ENCODE measurements at places on chromosomes 2 and 18. TPM values are rescaled to one million over a fixed set of nuclear protein-coding genes. Genes with fewer than 3 reads are reported as not detected.

DNA sequence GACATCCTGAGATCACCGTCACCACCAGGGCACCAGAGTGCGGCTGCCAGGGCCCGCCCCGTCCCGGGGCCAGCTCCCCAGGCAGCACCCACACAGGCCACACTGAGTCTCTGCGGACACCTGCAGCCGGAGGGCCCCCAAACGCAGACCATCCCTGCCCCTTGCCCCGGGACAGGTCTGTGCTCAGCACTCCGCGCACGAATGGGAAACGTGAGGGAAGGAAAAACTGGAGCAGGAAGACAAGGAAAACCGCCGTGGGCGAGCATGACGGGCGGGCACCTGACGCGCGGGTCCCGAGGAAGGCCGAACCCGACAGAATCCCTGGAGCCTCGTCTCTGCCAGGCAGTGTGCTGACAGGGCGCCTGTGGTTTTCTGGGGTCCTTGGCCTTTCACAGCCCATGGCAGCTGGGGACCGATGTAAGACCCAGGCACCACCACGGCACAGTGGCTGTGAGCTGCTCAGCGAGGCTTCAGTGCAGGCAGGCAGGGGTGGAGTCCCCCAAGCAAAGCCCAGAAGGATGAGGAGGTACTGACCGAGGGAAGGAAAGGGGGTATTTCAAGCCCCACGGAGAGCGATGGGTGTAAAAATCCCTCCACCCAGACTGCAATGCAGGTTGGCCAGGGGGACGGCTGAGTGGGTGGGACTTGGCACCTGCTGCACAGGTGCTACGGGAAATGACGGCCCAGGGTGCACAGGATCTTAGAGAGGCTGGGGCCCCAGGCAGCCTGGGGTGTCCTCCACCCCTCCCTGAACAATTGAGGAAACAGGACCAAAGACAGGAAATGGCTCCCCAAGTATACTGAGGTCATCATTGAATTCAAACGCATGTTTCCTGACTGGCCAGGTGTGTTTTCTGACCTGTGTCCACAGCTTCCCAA lies 59.0 kb downstream of the PXDN start:
- no peak for DNase-seq

The PTPN2 gene
- total RNA-seq: 34.4 TPM

The MAPK4 gene
- 9.3 TPM for total RNA-seq

DNA sequence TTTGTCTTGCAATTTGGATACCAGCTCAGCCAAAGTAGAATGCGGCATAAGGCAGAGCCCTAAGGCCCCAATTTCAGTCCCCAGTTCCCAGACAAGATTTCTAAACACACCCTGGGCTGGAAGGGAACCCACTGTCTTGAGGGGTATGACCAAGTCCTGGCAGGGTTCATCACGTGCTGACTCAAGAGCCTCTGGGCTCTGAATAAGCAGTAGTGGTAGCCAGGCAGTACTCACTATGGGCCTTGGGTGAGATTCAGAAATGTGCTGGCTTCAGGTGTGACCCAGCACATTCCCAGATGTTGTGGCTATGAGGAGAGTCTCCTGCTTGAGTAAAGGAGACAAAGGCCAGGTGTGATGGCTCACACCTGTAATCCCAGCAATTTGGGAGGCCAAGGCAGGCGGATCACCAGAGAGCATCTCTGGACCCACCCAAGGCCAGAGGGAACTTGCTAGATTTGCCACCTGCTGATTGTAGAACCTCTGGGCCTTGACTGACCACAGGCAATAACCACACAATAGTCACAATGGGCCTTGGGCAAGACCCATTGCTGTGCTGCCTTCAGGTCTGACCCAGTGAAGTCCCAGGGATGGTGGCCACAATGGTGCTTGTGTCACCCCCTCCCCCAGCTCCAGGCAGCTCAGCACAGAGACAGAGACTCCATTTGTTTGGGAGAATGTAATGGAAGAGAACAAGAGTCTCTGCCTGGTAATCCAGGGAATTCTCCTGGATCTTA lies 74.9 kb downstream of the ATL2 start:
- DNase-seq: no peak

All from neural crest cell (in vitro differentiated cells).